GM12891 (cell line): ENCODE measurements at places on chromosomes 3 and 15.
A peak's percentile ranks its signal among the peaks of the same experiment; 100 is the strongest.

- DNase-seq: no peak
Measured at GRCh38 chr3:160754371-160754854, 1.6 kb upstream of the PPM1L start.

- DNase-seq: no peak
Measured at GRCh38 chr3:149339931-149340309, 6.5 kb upstream of the TM4SF18 start.

GRCh38 chr15:49964061-49964460 is 155.0 kb downstream of the ATP8B4 start:
- DNase-seq: no peak

DNA sequence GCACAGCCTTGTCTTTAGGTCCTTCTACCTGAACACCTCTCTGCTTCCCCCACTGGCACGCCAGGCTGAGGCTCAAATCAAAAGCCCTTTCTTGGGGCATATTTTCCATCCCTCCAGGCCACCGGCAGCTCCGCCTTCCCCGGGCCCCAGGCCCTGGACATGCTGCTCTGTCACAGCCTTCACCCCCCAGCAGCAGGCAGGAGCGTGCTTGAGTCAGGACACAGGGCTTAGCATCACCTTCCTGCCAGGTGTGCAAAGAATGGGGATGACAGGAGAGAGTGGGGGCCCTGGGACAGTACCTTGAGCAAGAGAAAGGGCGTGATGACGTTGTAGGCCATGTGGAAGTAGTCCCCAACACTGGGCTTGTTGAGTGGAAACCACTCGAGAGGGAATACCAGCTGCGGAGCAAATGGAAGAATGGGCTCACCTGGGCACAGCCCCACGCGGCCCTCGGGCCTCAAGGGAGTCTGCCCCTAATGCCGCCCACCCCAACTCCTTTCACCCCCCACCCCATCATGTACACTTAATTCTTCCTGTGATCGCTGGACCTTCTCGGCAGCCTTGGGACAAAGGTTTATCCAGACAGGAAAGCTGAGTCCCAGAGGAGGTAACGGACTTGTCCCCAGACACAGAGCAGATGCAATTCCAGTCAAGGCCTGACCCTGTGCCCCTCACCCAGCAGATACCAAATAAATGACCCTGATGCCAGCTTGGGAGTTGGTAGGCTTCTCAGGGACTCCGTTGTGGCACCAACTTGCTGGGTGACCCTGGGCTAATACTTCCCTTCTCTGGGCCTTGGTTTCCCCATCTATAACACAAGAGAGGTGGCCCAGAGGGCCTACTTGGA is 9.1 kb upstream of the CALML4 start:
- DNase-seq: no peak

DNA sequence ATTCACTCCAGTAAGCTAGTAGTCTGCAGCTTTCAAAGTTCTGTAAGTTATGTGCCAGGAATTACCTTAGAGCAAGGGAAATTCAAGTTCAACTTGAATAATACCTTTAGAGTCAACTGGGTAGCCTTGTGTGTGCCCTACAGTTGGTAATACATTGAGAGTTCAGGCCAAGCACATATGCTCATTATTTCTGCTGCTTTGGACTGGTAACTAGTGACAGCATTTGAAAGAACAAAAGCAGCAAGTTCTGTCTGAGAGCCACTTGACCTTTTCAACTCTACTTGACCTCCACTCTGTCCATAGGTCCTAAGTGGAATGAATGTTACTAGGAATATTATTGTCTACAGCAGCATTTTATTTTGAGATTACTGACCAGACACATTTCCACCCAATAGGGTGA is 723.5 kb downstream of the NLGN1 start:
- no peak for DNase-seq

DNA sequence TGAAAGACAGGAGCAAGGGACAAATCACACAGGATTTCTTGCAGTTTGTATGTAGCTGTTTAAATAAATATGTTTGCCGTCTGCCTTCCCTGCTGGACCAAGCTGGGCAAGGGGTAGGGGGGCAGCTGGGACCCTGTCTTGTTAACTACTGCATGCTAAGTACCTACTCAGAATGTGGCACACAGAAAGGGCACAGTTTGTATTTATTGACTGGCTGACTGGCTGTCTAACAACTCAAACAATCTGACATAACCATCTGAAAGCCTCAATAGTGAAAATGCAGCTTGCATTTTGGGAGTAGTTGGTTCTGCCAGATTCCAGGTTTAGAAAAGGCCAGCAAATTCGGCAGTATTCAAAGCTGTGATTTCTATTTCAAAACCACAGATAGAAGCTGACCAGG is 16.6 kb upstream of the MAGI1 start:
- no peak for DNase-seq

DNA sequence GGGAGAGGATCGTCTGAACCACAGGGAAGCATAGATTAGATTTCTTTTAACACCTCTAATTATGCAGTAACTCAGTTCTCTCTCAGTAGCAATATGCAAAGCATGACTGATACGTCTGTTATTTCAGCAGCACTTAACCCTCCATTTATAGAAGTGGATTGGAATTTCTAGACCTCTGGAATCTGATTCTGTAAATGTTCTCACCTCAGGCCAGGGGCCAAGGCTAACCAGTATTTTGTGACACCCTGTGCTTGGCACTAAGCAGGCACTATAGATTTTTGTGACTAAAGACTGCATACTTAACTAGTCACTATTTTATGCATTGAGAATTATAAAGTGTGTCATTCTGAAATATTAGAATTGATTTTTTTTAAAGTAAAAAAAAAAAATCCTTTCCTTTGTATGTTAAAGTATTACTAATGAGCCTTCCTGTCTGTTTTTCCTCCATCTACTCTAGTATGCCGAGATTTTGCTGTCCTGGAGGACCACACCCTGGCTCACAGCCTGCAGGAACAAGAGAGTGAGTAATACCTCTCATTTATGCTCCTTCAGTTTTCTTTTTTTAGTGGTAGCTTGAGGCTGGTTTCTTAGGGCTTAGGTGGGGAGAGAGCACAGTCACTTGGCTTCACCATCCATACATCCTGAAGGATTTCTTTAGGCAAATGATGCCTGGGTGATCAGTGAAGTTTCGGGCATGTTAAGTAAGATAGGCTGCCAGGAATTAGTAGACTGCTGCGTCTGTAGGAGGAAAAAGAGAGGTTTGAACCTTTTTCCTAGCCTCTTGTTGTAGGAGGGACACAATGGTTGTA is 26.5 kb upstream of the UTS2B start:
- no peak for DNase-seq

DNA sequence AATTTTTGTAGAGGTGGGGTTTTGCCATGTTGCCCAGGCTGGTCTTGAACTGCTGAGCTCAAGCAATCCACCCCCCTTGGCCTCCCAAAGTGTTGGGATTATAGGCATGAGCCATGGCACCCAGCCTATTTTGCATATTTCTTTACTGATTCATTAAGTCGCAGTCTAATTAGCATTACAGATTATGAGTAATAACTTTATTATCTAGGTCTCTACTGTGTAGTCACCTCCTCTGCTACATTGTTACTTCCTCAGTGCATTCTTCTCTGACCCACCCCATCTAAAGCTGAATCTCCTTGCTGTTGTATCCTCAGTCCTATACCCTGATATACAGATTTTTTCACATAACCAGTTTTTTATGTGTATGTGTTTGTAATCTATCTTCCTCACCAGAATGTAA is 61.7 kb downstream of the TFDP2 start:
- no peak for DNase-seq

DNA sequence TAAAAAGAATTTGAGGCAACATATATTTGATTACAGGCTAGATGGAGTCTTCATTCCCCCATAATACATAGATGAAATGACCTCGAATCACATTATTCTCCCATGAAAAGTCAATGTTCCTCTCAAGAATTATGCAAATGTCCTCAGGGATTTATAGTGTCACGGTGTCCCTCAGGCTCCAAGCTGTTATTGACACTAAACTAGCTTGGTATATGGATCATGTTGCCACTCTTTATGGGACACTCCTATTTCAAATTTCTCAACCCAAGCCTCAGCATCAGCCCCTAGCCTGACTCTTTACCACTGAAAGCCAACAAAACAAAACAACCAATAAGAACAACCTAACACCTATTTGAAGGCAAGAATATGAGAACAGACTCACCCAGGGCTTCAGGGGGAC is 139.8 kb downstream of the TPRG1 start:
- no peak for DNase-seq

DNA sequence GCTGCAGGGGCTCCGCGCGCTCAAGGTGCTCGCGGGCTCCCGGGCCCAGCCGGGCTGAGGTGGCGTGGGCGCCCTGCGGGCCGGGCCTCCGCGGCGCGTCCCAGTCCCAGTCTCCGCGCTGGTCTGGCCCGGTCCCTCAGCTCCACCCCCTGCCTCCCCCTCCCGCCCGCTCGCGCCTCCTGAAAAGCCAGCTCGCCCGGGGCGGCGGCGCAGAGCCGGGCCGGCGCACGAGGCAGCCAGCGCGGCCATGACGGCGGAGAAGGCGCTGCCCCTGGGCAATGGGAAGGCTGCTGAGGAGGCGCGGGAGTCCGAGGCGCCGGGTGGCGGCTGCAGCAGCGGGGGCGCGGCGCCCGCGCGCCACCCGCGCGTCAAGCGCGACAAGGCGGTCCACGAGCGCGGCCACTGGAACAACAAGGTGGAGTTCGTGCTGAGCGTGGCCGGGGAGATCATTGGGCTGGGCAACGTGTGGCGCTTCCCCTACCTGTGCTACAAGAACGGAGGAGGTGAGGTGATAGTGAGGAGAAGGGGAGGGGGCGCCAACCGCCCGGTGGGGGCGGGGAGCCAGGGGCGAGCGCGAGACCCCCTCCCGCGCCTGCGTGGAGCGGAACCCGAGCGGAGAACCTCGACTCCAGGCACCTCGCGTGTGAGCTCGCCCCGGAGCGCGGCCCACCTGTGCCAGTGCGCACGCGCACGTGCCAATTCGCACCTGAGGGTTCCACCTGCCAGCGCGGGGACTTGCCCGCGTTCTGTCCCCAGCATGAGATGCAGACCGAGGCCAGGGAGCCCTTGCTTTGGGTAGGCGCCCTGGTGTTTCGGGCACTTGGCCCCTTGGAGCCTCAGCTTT is at the start of gene SLC6A11:
TSS of gene SLC6A11 (plus strand) at position 210 of the 844 bp plus-strand sequence. CDS start at position 248, 38 bp downstream.
- no peak for DNase-seq

DNA sequence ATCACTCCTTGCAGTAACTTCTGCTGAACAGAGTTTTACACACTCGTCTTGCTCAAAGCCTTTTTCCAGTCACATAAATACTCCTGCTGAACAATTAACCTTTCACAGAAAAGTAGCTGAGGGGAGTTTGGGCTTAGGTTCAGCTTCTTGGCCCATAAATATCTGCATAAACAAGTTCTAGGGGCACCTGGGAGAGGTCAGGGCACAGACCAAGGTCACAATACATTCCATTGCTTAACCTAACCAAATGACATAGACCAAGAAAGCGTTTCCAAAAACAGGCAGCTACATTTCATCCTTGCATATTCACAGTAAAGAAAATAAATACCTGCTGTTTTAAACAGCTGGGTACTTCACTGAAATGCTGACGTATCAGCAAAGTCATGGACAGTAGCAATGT is 101.3 kb downstream of the THRB start:
- DNase-seq: no peak

DNA sequence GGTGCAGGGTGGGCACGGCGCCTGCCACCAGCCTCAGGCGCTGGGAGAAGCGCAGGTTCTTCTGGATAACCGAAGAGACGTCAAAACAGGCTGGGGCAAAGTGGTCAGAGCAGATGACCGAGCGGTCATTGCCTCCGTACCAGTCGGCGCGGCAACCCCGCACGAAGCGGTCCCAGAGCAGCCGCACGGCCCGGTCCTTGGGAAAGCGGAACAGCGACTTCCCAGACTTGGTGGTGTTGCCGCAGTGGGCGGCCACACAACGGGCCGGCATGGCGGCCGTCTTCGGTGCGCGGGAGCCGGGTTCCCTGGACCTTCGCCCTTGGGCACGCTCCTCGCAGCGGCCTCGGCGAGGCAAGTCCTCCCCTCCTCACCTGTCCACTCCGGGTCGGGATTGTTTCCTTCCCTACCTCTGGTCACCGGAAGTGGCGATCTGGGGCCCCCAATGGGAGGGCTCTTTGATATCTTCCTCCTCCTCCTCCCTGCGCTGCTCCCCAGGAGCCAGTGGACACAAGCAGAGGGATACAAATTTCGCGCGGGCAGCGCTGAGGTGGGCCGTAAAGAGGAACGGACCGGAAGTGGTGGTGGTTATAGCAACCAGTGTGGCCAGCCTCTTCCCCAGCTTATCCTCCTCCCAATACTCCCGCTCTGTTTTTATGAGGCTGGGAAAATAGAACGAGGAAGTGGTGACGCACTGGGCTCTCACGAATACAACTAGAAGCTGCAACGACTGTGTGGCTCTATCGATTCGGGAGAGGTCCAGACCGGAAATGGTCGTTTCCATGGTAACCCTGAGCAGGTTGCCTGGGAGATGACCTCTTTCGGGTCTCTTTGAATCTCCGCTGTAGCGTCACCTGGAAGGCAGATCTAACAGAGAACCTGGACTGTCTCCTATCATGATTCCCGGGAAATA is at the start of the genes LRRC49 and THAP10:
TSS of gene LRRC49 (plus strand) at position 825 of the 910 bp plus-strand sequence. CDS start at position 894, 69 bp downstream.
TSS of gene THAP10 (minus strand) at position 432 of the 910 bp plus-strand sequence. CDS start at position 271, 161 bp downstream.
- peak; percentile 39 for DNase-seq

DNA sequence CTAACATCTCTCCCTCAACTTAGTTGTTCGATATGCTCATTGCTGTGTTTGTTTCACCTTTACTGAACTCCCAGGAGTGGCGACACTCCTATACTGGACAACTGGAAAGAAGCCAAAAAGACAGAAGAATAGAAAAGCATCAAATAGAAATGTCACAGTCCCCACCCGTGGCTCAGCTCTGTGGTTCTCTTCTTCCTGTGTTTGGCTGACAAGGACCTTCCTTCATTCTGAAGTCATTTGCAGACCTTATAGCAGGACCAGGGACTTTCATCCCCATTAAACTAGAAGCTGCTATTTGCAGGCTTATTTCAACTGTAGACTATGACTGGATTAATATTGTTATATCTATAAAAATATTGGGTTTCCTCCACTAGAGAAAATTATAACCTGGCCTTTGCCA is 125.9 kb downstream of the NECTIN3 start:
- DNase-seq: no peak

GRCh38 chr3:102229062-102229655 is 205.7 kb upstream of the ZPLD1 start:
- DNase-seq: no peak

DNA sequence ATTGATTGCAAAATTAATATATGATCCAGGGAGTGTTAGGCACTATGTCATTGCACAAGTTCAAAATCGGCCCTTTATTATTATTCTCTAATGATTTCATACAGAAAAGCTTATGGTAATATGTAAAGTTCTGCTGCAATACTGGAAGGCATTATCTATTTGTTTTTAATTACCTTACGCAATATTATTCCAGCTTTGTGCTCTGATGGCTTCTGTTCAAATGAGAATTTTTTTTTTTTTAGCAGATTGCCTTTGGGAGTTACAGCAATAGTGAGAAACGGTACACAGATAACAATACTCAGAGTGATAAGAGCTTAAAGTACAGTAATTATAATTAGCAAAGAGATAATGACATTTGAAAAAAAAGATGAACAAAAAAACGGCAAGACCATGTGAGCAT is 602.2 kb upstream of the ALCAM start:
- DNase-seq: no peak

GRCh38 chr15:64521726-64522164 is 61.4 kb downstream of the ZNF609 start:
- no peak for DNase-seq

GRCh38 chr3:122245513-122246174 is 62.2 kb downstream of the CASR start:
- DNase-seq: no peak

GRCh38 chr15:73081321-73081958 is 29.2 kb downstream of the NEO1 start:
- no peak for DNase-seq

- no peak for DNase-seq
Measured at GRCh38 chr3:197368330-197368729, 69.9 kb upstream of the DLG1 start.
